ENCODE measurements at places on chromosomes 1 and 21.

DNA sequence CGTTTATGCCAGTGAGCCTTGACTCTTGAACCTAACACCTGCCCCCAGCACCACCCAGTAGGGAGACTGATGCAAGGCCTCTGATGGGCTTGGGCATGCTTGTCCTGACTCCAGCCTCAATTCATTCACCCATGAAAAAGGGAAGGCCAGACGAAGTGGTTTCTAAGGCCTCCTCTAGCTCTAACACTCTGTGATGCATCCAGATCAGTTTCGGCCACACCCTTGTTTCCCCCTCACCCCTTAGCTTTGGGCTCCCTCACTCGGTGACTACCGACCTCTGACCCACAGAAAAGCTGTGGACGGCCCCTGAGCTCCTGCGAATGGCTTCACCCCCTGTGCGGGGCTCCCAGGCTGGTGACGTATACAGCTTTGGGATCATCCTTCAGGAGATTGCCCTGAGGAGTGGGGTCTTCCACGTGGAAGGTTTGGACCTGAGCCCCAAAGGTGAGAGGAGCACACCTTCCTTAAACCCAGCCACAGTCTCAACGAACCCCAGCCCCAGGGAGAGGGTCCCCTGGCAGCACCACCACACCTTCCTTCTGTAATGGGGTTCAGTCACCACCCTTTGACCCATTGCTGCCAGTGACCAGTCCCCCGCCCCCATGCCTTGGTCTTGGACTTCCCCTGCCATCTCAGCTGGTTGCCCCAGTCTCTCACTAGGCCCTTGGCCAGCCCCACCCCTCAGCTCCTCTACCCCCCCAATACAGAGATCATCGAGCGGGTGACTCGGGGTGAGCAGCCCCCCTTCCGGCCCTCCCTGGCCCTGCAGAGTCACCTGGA, 9.0 kb downstream of the NPR1 start:
- DNase-seq = no peak

DNA sequence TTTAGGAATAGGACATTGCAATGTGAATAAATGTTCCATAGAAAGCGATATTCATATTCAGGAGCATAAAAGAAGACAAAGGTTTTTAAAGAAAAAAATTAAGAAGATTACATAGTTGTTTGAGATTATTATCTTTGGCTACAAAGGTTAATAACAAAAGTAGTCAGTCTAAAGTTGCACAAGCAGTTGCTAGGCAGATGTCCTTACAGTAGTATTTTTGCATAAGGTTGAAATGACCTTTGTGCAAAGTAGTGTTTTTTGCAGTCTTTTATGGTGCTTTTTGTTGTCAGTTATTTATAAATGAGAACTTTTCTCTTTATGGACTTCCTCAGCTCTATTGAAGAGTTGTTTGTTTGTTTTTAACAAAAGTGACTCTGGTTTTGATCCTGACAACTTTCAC, 447.8 kb downstream of the AMY1C start:
- no peak for DNase-seq

DNA sequence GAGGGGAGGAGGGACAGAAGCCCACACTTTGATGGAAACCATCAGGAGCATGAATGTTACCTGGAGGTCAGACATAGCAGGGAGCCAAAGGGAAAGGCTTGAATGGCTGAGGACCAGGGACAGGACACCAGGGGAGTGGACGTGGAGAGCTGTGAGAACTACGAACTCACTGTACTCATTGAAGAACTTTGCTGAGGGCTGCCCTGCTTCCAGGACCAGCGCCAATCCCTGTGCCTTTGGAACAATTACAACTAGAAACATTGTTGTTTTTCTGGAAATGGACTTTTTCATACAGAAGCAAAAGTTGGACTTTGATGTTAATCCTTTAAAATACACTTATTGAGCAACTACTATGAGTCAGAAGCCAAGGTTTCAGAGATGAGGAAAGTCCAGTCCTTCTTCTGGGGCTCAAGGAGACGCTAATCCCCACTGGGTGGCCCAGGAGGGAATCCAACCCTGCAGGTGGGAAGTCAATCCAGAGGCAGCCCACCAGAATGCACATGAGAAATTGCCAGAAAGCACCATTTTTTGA, 12.9 kb downstream of the TSPAN2 start:
- DNase-seq = no peak

DNA sequence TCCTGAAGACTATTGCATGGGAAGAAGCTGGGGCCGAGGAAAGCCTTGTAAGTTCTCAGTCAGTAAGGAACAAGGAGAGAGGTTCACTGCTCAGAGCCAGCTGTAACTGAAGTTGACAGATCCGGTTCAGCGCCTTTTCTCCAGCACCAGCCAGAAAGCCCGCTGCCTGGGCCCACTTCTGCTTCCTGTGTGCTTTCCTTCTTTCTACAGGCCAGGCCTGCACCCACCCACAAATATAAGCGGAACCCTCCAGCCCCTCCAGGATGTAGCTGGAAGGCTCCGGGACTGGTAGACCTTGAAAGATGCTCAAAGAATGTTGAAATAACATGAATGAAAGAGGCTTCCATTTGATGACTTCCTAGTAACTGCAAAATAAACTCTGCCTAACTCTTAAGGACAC, 38.8 kb downstream of the PARP1 start:
- DNase-seq = no peak

- DNase-seq = no peak
These were observed 56.2 kb upstream of the NUF2 start for GRCh38 chr1:163265547-163265946.

GRCh38 chr21:45555251-45555556, 13.0 kb upstream of the SLC19A1 start:
- DNase-seq = no peak

DNA sequence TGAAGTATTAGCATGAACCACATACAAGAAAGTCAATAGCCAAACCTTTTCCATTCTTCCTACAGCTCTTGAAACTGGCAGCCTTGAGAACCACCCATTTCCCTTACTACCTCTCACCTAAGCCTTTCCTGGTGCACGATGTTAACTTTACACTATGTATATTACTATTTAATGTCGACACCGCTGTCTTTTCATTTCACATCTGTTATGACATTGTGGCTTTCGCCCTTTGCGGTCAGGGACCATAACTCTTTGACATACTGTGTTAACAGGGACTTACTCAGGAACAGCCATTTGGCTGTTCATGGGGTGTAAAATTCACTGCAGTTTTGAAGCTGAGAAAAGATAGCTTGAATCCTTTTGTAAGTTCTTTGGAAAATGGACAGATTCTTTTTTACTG, 21.1 kb upstream of the GPR88 start:
- DNase-seq = no peak

DNA sequence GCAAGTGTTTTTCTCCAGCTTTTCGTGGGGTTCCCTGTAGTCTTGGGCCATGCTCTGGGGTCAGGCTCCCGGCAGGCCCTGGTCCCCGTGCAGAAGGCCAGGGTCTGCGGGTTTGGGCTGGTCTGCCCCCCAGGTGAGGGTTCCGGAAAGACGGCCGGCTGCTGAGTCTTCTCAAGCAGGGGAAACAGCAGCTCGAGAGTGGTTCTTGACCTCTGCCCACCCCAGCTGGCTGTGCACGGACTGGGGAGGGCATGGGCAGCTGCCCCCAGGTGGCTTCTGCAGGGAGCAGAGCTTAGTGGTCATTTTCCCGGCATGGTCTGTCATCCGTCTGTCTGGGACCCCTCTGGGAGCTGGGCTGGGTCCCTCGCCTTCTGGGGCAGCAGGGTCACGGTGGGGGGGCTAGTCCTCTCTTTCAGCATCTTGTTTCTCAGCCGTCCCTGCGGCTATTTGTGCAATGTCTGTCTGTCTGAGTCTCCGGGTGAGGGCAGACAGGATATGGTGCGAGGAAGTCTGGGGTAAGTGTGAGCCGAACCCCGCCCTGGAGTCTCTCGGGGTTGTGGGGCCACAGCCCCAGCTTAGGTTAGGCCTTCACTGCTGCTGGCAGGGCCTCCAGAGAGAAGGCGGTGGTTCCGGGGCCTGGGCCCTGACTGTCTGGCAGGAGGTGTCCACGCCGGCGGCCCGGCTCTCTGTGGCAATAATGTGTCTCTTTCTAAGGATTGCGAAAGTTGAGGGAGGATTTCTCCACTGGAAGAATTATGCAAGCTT, 6.1 kb downstream of the SKI start:
- DNase-seq = peak; percentile 70

DNA sequence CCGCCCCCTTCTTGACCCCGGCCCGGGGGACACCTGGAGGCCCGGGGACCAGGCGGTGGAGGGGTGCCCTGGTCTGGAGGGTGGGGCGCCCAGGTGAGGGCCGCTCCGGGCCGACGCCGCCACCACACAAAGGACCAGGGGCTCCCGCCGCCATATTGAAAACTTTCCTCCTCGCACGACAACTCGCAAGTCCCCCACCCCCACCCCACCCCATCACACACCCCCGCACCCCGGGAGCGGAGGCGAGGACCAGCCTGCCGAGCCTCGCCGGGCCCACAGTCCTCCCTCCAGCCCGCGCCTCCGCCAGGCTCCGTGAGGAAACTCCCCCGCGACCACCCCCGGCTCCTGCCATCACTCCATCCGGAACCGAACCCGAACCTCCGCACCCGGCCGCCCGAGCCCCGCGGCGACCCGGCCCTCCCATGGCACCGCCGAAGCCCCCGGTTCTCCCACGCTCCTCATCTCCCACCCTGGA, 733 bp downstream of the KDM5B start:
- no peak for DNase-seq

GRCh38 chr1:208864366-208864965, 620.3 kb upstream of the PLXNA2 start:
- no peak for DNase-seq

DNA sequence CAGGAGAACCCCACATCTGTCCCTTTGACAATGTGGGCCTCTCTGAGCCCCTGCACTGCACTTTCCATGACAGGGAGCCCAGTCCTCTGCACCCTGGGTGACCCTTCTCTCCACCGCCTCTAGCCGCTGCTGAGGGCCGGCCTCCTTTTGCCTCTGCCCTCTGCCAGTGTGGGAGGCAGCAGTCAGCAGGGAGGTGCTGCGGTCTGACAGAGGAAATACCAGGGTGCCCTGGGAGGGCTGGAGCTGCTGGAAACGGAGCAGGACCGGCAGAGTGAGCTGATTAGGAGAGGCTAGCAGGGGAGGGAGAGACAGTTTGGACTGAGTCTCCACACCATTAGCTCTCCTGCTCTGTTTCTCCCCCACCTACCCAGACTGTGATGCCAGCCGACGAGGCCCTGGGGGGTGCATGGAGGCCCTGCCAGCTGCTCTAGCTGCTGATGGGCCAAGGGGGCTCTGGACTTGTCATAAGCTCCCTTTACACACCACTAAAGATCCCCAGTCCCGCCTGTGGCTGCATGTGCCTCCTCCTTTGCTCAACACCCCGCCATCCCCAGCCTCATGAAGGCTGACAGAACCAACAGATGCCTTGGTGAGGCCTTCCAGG, 171.1 kb upstream of the KLHDC7A start:
- no peak for DNase-seq

GRCh38 chr21:17658931-17659330, 46.2 kb upstream of the BTG3 start:
- DNase-seq = no peak

- no peak for DNase-seq
These were observed 25.0 kb downstream of the RGS7 start for GRCh38 chr1:241332037-241332409.

DNA sequence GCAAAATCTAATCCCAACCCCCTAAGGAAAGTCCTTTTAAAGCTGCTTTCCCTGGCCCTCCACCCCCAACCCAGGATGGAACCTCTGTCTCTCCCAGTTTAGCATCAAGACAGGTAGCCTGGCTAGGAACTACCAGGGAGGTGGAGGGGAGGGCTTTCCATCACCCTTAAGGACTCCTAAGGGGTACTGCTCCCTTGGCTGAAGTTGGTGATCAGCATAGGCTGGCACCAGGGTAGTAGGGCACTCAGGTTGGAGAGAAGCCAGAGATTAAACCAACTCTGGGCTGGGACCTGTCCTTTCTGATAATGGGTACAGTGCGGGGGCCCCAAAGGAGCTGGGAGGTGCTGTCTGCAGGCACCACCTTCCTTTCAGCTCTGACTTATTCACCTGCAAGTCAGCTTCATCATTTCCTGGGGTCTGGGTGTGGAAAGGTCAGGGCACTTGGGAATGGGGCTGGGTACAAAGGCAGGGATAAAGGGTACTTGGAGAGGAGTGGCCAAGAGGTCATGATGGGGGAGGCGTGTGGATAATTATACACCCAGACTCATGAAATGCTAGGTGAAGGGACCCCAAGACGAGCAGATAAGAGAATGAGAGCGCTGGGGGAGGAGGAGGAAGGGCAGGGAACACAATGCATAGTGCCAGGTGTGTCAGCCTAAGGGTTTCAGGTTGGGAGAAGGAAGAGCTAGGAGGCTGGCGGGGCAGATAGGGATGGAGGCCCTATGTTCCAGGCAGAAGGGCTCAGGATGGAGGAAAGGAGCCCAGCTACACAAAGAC, 1.2 kb downstream of the ARHGEF2 start:
- DNase-seq = no peak

- no peak for DNase-seq
These were observed 600 bp downstream of the CLK2 start for GRCh38 chr1:155272466-155273342.

- DNase-seq = no peak
These were observed 38.9 kb downstream of the PLPP3 start for GRCh38 chr1:56540467-56540866.

DNA sequence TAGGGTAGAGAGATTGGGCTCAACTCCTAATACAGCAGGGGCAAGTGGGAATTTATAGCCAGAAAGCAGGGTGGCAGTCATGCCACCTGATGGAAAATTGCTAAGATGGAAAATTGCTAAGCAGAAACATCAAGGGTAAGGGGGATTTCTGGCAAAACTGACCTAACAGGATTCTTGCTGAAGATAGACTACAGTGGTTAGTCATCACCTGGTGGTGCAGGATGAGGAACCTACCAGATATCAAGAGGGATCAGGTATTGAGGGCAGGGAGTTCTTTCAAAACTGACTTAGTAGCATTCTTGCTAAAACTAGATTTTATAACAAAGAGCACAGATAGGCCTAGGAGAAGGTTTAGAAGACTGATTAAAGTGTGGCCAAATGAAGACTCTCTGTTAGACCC, 292.9 kb downstream of the PLPP3 start:
- DNase-seq = no peak

- DNase-seq = no peak
These were observed 8.3 kb downstream of the CNIH3 start for GRCh38 chr1:224624432-224624831.

DNA sequence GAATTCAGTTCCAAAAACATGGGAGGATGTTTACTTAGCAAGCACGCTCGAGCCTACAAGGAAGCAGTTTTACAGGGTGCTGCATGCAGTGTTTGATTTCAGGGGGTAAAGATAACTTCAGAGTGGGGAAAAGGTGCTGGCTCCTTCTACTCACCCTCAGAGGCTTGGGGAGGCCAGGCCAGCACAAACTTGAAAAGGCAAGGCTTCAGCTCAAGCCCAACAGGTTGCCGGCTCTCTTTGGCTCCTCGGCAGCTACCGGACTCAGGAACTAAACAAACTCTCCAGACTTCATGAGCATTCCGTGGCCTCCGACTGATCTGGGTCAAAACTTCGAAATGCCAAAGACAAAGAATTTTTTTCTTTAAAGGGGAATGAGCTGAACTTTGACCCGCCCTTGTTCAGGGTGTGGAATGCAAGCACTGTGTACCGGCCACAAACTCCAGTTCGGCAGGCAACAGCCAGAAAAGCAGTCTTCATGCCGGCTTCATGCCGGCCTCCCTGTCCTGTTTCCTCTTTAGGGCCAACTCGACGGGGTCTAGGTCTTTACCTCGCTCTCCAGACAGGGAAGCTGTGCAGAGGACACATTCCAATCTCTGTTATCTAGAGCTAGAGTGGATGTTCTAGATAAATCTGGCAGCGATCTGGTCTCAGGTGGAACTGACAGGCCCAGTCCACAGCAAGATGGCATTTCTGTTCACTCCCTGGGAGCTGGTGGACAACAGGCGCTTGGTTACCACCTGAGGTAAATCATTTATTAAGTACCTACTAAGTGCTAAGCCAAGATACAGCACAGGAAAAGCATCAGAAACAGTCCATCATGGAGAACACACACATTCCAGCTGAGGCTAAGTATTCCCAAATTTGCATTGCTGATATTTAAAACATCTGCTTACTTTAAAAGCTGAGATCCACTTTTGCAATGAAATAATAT, 75.0 kb downstream of the CD46 start:
- no peak for DNase-seq
